ENCODE measurements at places on chromosomes 2 and 18.

DNA sequence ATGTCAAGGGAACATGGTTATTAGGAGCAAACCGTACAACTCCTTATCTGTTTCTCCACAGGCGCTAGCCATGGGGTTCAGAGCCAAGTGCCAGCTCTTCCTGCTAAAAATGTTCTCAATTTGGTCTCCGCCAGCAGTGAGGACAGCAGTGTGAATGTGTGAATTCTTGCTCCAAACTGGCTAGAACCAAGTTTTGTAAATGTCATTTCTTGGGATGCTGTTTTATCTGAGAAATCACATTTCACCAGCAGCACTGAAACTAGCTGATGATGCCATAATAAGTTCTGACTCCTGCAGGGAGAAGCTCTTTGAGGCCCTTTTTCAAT lies 140.6 kb upstream of the LGALSL start:
- no peak for DNase-seq

DNA sequence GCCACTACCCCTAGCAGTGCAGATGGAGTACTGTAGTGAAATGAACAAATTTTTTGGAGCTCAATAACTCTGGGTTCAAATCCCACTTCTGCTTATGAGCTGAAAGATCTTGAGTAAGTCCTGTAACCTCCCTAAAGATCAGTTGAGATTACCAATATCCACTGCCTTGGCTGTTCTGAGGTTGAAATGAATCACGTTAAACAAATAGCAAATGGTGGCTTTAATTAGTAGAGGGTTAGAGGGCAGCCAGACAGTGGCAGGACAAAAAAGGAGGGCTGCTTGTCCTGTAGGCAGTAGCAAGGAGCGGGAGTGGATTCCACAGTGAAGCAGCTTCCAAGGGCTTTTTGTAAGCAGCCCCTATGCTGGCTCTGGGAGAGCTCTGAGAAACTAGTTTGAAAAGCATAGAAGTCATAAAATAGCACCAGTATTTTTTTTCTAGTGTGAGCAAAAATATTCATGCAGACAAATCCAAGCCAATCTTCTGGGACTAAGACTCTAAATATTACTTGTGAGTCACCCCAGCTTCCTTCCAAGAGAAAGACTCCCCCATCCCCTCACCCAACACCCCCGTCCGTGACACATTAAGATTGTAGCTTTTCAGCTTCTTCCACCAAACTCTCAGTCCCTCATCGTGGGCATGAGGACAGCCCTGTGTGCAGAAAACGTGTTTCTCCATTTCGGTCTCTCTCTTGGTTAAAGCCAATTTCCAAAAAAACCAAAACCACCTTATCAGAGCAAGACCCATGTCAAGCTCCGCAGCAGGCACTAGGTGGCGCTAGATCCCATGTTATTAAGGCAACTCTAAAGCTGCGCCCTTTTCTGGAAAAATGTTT lies 123.5 kb upstream of the LGALSL start:
- DNase-seq: peak; percentile 69

DNA sequence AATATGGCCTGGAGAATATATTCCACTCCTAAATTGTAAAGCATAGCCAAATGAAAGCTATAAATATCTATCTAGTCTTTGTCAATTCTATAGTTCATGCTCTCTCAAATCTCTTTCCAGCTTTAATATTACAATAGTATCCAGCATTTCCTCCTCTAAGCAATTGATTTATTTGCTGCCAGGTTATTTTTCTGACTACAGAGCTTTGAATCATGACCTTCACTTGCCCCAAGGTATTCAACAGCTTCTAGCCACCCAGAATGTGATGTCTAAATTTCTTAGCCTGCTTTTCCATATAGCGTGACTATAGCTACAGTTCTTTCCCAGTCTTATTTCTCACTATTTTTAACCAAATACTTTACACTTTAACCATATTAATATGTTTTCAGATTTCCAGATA lies 1287.6 kb downstream of the LRP1B start:
- DNase-seq: no peak

GRCh38 chr2:100820523-100821254 lies 750 bp downstream of the NPAS2 start:
- peak; percentile 45 for DNase-seq

DNA sequence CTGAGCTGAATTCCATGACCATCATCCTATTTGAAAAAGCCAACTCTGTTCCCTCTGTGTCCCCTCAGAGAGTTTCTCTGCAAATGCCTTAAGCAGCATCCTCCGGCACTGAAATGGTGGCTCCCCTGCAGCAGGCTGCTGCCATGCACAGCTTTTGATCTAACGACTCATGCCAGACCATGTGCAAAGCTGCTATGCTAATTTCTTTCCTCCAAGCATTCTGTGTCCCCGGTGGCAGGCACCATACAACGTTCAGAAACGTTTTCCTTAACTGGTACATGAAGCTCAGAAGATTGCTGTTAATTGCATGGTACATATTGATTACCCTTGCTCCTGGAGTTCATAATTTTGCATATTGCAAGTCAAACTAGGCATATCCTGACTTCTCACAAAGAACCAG lies 336.8 kb downstream of the RBM43 start:
- DNase-seq: no peak

Data from activated naive CD8-positive, alpha-beta T cell treated with anti-CD3 and anti-CD28 coated beads, Interleukin-2, amount 10 ng/mL, durations not matched to agents 7 days and 5 days (primary cell).